M059J (cell line): ENCODE measurements at places on chromosomes 7 and 10. TPM values are rescaled to one million over a fixed set of nuclear protein-coding genes. Genes with fewer than 3 reads are reported as not detected.

GRCh38 chr10:113379091-113379490 is 173.8 kb upstream of the HABP2 start:
- no peak for DNase-seq

The CACNA2D1 gene
- total RNA-seq: 3.1 and 8.3 TPM in 2 replicates

The LRIT1 gene
- total RNA-seq: not detected in 2 replicates

DNA sequence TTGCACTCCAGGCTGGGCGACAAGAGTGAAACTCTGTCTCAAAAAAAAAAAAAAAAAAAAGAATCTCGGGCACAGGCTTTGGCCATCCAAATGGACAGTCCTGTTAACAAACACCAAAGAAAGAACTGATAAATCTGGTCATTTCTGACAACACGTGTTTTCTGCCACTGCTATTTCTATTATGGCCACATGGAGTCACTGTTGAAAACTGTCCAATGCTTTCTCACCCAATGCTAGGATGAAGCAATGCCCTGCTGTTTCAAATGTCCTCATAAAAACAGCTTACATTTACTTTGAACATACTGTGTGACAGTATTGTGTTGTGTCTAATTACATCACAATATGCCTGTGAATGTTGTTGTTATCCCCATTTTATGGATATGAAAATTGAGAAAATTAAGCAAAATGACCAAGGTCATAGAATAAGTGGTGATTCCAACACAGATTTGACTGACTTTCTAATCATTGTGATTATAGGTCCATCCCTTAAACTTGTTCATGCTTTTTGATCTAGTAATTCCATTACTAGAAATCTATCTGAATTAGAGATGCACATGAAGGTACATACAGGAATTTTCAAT is 19.9 kb upstream of the MAP3K8 start:
- peak; percentile 48 for DNase-seq

DNA sequence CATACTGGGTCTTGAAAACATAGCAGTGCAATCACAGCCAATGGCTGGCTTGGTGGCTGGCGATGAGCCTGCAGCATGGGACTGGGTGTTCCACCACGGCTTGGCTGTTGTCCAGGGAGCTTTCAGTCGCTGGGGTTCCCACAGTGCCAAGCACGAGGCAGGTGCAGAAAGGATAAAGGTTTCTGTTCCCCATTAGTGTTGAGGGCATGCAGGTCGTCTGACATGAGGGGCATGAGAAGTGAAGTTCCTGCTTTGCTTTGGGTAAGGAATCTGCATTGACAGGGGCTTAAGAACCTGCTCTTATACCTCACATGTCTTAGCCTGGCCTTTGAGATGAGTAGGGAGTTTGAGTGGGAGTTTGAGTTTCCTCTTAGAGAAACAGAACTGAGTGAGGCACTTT is 9.0 kb upstream of the CFTR start:
- DNase-seq: no peak

The MMP21 gene
- 0.05 TPM in 1 of 2 replicates, not detected in the other for total RNA-seq

DNA sequence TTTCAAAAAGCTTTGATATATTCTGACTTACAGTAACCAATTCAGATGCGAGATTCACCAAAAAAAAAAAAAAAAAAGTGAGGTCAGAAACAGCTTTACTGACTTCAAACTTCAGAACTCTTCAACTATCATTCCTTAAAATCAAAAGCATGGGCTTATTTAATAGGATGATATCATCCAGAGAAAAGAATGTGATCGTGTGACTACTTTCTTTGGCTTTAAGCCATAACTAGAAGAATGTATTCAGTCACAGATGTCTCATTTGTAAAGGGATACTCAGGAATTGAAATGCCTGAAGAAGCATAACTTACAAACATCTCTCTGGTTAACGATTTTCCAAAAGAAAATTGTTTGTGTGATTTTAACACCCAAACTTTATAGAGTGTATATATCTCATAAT is 11.5 kb downstream of the TPK1 start:
- peak; percentile 69 for DNase-seq

The TRIL gene
- total RNA-seq: 0.44 and 0.91 TPM in 2 replicates

The SYNPO2L gene
- not detected in 2 replicates for total RNA-seq

GRCh38 chr7:158229945-158230344 is 357.7 kb downstream of the PTPRN2 start:
- no peak for DNase-seq

DNA sequence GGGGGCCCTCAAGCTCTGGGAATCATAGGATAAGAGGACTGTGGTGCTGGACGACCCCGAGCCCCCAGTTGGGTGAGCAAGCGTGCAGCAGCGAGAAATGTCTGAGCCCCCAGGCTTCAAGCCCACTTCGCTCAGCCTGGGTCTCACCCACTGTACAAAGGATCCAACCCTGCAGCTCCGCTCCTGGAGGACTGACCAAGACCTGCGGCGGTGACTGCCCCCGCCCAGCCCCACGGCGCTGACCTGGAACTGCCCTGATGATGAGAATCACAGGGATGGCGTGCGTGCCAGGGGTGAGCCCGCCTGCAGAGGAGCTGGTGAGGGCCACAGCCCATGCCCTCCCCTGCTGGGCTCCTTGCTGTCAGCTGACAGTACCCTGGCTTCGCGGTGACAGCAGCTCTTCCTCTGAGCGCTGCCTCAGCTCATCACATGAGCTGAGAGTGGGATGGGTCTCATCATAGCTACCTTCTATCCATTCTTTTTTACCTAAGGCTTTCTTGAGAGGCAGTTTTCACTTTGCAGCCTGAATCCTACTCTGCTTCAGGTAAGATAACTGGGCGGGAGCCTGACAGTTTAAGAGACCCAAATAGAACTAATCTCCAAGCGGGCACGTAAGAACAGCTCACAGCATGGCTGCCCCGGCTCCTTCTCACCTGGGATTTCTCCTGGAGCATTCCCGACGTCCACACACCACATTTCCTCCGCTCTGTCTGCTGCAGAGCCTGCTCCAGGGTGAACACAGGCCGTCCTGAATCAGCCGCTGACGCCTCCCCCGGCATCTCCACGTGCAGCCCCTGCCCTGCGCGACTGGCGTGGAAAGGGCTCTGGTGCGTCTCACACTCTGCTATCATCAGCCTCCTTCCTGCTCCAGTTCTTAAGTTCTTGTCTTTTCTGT is 329.9 kb downstream of the PTPRN2 start:
- DNase-seq: no peak

DNA sequence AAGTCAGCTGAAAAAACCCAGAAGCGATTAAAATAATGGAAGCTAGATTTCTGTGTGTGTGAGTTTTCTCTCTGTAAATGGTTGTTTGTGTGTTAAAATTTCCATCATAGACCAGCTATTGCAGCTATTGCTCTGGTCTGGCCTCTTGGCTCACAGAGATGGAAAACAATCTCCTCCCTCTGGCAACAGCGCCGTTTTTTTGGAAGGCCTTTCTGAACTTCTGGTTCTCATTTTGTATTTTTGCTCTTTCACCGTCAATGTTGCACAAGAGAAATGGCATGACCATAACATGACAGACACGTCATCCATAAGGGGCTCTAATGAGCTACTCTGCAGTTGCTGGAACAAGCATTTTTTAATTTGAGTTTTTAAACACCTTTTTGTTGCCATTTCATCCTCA is 91.0 kb downstream of the CUBN start:
- DNase-seq: no peak

DNA sequence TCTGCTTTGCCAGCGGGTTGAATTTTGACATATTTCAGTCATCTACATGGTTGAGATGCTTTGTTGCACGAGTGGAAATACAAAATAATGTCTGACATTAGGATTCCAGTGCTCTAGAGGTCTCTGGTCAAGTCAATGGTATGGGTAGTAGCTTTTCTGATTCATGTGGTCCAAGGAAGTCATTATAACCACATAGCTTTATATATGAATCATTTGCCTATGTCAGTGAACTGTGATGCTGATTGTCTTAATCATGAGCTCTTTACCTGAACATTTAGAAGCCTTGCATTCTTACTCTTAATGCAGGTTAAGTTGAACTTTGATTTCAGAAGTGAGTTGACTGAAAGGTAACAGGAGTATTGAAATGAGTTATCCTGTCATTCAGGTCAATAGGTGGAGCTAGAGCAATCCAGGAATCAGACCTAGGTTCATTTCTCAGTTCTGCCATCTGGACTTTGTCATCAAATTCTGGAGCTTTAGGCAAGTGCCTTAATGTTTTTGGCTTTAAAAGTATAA is 3.3 kb downstream of the MAPK8 start:
- DNase-seq: peak; percentile 83

GRCh38 chr10:103254538-103255325 is 9.0 kb downstream of the RPEL1 start:
- peak; percentile 65 for DNase-seq

The RBM33 gene
- 8.3 and 15.5 TPM in 2 replicates for total RNA-seq

- DNase-seq: peak; percentile 88
These were observed 2.0 kb upstream of the BLVRA start for GRCh38 chr7:43756368-43757072.

DNA sequence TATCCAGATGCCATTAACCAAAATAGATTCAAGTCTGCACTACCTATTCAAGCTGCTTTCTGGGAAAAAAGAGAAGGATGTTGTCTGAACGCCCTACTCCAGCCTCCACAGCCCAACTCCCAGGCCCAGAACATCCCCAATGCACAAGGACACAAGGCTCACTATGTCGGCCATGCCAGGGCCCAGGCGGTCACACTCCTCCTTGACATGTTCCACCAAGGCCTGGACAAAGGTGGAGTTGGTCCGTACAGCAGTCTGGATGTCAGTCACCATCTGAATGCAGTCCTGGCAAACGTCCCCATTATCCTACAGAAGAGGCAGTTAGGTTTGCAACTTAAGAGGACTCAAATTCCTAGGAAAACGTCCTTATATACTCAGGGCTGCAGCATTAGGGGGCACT is 23.2 kb downstream of the PSAP start:
- DNase-seq: no peak

The TES gene
- total RNA-seq: 0.20 TPM in 1 of 2 replicates, not detected in the other

The CALHM2 gene
- 33.3 and 37.7 TPM in 2 replicates for total RNA-seq

DNA sequence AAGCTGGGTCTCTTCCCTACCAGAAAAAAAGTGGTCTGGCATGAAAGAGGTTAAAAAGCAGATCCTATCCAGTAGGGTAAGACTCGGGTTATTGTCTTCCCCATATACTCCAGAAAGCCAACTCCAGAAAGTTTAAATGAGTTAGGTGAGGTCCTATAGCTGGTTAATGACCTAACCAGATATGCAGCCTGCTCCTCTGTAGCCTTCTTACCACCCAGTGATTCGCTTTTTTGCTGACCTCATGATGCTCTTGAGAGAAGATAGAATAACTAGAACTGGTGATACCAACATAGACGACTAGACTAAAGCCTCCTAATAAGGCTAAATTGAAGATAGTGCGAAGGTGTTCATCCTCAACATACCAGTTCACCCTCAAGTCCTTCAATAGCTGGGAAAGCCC is 675 bp upstream of the GIMAP1 start:
- DNase-seq: no peak

The MSMB gene
- not detected in 2 replicates for total RNA-seq

- no peak for DNase-seq
These were observed 11.8 kb downstream of the FAM13C start for GRCh38 chr10:59350558-59350957.

The CPN1 gene
- not detected in 2 replicates for total RNA-seq

The TYW1B gene
- total RNA-seq: 0.89 and 1.4 TPM in 2 replicates

DNA sequence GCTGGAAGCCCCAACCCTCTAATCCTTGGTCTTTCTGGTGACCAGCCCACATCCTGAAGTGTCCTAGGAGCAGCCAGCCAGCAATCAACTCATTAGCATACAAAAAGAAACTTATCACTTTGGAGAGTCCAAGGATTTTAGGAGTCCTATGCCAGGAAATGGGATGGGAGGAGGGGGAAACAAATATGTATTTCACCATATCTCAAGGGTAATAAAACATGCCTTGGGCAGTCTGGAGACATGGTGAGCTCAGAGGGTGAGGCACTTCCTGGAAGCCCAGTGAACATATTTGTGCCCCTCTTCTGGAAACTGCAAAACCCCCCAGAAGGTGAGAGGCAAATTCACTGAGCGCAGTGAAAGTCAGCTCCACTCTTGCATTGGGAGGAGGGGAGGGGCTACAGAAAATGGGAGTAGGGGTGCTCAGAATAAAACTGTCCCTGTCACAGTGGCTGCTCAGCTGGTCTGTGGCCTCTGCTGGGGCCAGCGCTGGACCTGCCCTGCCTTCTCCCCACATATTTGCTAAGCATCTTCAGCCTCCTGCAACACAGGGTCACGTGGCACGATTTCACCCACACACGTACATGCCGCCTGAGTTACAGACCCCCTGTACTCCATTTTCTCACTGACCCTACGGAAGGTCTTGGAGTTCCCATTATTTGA is 17.7 kb upstream of the ZMIZ1 start:
- no peak for DNase-seq

The HOXA6 gene
- 3.7 TPM in 1 of 2 replicates, not detected in the other for total RNA-seq

- DNase-seq: no peak
These were observed 68.8 kb upstream of the MYO3A start for GRCh38 chr10:25865267-25865666.

- DNase-seq: no peak
These were observed 33.6 kb downstream of the MEOX2 start for GRCh38 chr7:15652776-15653290.

- DNase-seq: no peak
These were observed 243.6 kb downstream of the SKIDA1 start for GRCh38 chr10:21281765-21282484.

- DNase-seq: peak; percentile 47
These were observed 2.1 kb upstream of the COX19 start for GRCh38 chr7:977326-978048.

GRCh38 chr7:6350433-6351058 is 78.1 kb upstream of the CYTH3 start:
- DNase-seq: no peak

DNA sequence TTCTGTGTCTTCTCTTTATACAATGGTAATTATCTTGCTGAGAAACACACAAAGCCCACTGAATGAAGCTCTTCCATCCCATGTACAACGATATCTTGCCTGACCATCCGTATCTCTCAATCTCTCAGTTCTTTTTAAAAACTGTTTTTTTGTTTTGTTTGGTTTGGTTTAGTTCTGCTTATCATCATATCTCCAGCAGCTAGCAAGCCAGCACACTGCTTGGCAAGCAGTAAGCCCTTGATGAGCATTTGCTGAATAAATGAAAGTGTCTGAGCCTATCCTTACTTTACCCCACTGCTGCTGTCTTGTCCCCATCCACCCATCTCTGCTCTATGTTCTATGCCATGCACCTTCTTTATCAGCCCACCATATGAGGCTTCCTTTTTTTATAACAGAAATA is 34.2 kb downstream of the ITGB1 start:
- no peak for DNase-seq

GRCh38 chr7:34131371-34131770 is 226.0 kb downstream of the BMPER start:
- no peak for DNase-seq

DNA sequence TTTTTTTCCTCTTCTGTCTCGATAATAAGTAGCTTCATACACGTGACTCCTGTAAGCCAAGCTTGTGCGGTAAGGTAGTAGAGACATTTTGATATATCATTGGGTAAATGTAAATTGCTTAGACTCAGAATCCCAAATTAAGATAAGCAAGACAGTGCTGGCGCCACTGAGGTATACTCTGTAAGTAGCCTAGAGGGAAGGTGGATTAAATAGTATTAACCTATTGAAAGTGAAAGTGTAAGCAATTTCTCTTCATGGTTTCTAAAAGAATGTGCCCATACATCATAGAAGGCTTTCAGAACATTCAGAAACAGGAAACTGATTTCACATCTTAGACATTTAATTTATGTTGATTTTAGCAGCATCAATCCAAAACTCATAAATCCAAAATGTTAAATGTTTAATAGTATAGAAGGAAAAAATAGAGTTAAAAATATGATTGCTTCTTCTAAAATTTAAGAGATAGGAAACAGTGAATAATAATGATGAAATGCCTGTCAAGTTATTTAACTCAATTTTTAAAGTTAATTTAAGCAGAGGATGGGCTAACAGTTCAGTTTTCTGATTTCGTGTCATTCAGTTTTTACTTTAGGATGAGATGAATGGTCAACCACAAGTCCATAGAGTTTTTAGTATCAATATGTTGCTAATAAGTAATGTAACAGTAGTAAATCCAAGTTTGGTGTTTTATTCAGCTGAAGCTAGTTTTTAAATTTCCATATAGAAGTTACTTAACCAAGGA is 36.8 kb downstream of the LRRC72 start:
- no peak for DNase-seq
